ENCODE measurements at places on chromosomes 12 and 14.

GRCh38 chr12:90951432-90952105 is 3.4 kb downstream of the CCER1 start:
- DNase-seq: no peak

- DNase-seq: no peak
Measured at GRCh38 chr14:105857220-105857825, 330.9 kb downstream of the TMEM121 start.

DNA sequence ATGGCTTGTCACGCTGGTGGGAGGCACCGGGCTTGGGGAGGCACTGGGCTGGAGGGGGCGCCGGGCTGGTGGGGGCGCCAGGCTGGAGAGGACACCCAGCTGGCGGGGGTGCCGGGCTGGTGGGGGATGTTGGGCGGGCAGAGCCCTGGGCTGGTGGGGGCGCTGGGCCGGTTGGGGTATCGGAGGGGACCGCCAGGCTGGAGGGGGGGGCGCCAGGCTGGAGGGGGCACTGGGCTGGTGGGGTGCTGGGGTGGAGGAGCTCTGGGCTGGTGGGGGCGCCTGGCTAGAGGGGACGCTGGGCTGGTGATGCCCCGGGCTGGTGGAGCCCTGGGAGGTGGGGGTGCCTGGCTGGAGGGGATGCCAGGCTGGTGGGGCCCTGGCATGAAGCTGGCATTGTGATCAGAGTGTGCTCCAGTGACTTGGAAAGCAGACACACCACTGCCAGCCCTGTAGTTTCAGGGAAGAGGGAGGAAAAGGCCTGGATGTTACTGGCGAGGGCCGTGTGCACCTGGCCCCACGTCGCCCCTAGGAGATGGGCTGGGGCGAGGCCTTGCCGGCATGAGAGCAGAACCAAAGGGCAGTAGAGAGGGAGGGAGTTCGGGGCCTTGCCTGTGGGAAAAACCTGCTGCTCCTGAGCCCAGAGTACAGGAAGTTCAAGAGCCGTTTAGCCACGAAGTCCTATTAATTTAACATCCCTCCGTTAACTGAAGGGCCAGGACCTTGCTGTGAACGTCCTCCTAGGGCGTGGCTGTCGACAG is 13.1 kb downstream of the TEDC1 start:
- DNase-seq: no peak

DNA sequence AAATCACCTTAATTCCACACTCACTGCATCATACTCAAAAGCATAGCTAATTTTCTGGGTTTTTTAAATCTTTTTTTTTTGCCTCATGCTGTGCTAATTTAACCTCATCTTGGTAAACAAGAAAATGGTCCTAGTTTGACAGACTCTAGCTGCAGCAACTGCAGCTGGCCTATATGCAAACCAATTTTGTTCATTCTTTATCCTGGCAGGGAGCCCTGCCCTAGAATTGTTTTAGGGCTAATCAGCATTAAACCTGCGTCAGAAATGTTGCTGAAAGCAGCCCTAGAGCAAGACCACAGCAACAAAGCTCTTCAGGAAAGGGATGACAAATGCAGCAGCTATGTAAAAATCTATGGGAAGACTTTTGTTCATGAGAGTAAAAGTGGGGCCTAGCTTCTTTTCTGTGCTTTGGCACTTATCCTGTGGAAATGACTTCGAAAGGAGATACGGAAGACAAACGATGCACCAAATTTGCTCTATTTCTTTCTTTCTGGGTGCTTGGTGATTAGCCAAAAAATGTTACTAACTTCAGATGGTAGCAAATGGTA is 72.2 kb downstream of the DENND5B start:
- DNase-seq: peak; percentile 85

GRCh38 chr12:57460841-57461275 is 1.3 kb downstream of the GLI1 start:
- DNase-seq: no peak

DNA sequence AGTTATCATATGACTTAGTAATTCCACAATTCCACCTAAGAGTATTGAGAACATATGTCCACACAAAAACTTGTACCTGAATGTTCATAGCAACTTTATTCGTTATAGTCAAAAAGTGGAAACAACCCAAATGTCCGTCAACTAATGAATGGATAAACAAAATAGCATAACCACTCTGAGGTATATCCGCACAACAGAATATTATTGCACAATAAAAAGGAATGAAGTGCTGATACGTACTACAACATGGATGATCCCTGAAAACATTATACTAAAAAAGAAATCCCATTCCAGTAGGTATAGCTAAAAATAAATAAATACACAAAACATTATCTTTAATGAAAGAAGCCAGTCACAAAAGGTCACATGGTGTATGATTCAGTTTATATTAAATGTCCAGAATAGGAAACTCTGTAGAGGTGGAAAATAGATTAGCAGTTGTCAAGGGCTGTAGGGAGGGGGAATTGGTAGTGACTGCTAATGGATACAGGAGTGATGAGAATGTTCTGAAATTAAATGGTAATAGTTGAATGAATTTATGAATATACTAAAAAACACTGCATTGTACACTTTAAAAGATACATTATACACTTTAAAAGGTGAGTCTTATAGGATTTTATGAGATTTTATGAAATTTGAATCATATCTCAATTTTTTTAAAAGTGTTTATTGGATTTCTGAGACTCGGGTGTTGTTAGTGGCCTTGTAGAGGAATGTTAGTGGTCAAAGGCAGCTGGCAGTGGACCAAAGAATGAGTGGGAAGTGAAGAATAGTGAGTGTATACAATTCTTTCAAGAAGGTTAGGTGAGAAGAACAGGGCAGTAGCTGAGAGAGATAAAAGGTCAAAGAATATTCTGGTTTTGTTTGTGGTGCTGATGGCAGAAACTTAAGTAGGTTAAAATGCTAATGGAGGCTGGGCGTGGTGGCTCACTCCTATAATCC is 36.3 kb upstream of the BAZ1A start:
- DNase-seq: no peak

DNA sequence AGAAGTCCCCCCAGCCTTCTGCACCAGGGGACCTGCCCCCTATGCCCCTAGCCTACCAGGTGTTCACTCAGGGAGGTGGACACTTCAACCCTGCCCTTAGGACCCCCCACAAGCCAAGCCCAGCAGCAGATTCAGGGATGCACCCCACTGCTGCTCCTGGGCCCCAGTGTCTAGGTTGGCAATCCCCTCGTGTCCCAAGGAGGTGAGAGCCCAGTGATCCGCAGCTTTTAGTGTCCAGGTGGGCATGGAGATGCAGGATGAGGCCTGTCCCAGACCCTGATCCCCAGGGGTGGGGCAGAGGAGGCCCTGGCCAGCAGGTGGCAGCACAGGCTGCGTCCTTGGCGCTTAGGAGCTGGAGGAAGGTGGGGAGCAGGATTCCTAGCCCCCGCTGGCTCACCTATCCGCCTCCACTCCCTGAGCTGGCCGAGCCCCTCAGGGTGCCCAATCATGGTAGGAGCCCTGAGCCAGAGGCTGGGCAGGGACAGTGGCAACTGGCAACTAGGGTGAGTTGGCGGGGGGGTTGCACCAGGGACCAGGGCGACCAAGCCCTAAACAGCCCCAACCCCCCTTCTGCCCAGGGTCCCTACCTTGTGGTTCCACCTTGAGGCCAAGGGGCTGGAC is 4.1 kb downstream of the CKB start:
- peak; percentile 81 for DNase-seq

GRCh38 chr14:59278111-59278510 is 89.6 kb downstream of the DAAM1 start:
- peak; percentile 78 for DNase-seq

DNA sequence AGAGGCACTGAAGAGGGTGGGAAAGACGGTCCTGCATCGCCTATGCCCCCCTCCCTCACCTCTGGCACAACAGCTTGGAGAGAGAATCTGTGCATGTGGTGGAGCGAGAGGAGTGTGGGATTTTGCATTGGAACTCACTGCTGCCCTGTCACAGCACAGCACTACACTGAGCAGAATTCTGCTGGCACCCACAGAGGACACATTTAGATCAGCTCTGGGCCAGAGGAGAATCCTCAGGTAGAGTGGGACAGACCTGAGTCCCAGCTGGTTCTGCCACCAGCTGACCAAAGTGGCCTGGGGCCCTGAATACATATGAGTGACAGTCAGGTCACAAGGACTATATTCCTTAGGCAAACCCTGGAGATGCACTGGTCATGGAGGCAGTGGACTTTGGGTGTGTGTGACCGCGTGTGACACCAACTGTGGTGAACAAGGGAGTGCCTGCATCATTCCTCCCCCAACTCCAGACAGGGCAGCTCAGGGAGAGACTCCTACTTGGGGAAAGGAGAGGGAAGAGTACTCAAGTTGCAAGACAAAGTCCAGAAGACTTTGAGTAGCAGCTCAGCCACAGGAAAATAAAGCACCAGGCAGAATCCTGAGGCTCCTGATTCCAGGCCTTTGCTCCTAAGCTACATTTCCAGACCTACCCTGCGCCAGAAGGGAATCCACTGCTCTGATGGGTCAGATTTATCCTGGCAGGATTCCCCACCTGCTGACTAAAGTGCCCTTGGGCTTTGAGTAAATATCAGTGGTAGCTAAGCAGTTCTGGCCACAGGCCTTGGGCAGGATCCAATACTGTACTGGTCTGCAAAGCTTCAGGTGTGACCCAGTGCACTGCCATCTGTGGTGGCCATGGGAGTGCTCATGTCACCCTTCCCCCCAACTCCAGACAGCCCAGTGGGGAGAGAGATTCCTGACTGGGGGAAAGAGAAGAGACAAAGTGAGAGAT is 10.6 kb upstream of the ACOT1 start:
- peak; percentile 23 for DNase-seq

DNA sequence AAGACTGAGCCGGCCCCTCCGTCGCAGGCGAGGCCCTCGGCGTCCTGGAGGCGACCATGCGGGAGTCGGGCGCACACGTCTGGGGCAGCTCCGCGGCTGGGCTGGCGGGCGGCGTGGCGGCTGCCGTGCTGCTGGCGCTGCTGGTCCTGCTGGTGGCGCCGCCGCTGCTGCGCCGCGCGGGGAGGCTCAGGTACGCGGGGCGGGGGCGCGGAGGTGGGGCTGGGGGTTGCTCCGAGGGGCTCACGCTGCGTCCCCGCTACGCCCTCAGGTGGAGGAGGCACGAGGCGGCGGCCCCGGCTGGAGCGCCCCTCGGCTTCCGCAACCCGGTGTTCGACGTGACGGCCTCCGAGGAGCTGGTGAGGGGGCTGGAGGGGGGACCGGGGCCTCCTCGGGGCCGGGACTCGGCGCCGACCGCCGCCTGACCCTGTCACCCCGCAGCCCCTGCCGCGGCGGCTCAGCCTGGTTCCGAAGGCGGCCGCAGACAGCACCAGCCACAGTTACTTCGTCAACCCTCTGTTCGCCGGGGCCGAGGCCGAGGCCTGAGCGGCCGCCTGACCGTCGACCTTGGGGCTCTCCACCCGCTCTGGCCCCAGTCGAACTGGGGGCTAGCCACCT is 7.8 kb downstream of the AMN start:
- DNase-seq: no peak

- DNase-seq: peak; percentile 48
Measured at GRCh38 chr12:54379398-54380201, 4.9 kb downstream of the ZNF385A start.

DNA sequence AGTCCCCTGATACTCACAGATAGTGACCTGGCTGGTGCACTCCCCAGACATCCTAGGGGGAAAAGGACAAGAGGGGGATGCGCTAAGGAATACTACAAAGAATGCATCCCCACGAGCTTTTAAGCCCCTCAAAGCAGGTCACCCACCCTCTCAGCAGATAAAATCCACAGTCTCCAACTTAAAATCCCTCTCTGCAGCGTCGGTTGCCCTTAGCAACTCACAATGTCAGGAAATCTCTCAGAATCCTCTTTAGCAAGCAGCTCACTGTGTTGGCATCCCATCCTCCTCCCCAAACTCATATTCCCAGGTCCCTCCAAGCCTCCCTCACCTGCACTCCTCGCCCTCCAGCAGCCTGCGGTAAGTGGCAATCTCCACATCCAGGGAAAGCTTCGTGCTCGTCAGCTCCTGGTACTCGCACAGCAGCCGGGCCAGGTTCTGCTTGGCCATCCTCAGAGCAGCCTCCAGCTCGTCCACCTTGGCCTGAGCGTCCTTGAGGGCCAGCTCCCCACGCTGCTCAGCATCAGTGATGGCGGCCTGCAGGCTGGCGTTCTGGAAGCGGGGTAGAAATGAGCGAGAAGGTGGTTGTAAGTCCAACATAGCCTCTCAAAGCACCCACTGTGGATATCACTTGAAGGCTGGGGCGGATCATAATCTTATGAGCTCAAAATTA is 5.5 kb upstream of the KRT79 start:
- no peak for DNase-seq

GRCh38 chr12:23333938-23334337 is 615.5 kb downstream of the SOX5 start:
- DNase-seq: no peak

DNA sequence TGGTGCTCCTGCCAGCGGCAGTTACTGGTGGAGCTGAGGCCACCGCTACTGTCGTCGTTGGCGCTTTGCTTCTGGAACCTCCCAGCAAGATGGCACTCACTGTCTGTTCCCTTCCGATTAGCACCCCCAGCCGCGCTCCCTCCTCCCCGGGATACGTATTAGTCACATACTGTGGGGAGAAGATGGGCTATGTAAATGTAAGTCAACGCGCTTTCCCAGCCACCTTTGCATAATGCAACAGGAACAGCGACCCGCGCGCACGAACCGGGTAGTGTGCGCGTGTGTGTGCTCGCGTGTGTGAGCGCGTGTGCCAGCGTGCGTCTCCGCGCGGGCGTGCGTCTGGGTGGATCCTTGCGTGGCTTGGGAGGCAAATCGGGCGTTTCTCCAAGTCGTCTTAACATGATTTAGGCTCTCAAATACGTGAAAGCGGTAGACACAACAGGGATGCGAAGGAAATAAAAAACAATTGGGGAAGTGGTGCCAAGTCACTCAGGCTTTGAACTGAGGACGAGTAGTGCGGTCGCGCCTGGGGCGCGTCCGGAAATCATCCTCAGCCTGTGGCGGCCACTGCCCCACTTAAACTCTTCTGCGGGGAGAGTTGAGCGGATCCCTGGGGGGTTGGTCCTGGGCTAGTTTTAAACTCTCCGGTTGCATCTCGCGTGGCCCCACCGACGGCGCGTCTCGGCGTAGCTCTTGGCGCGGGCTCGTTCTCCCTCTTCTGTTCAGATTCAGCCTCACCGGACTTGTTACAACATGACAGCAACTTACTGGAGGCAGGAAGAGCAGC is 1.8 kb downstream of the FLRT2 start:
- peak; percentile 62 for DNase-seq

- peak; percentile 15 for DNase-seq
Measured at GRCh38 chr14:59394268-59394667, 70.9 kb downstream of the GPR135 start.

DNA sequence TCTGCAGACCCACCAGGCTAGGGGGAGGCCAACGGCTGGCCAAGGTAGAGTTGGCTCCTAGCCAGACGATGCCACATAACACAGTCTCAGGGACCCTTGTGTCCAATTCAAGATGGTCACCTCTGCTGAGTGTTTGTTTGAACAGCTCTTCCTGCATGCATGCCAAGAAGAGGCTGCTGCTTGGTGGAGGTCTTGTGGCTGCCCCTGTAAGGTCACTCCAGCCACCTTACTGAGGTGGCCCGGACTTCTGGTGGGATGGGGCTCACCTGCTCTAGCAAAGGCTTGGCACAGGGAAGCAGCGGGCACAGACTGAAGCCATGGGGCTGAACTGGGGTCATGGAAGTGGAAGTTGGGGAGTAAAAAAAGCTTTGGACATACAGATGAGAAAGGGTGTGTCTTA is 210.3 kb downstream of the GLT1D1 start:
- no peak for DNase-seq

All from RWPE1 (cell line).